IMR-90 (cell line): ENCODE measurements at places on chromosomes 11 and 22. TPM values are rescaled to one million over a fixed set of nuclear protein-coding genes. Genes with fewer than 3 reads are reported as not detected.

DNA sequence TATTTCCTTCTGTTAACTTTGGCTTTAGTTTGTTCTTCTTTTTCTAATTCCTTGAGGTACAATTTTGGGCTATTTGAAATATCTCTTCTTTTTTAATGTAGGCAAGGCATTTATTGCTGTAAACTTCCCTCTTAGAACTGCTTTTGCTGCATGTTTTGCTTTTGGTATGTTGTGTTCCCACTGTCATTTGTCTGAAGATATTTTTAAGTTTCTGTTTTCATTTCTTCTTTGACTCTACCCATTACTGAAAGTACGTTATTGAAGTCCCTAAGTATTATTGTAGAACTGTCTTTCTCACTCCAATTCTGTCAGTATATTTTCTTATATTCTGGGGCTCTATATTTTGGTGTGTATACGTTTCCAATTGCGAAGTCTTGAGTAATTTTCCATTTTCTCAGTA is 77.9 kb downstream of the KCNQ1OT1 start:
- no peak for DNase-seq
- no peaks in the 10 kb centered on the region; the same call in 1 of the 2 replicates for H3K27me3 ChIP-seq
- H3K36me3 ChIP-seq, result no peaks in the 10 kb centered on the region
- no peaks in the 10 kb centered on the region for H3K4me1 ChIP-seq
- no peak overlapping the region for H3K4me3 ChIP-seq

Gene KRTAP5-7
- polyA plus RNA-seq, result not detected in 2 replicates

GRCh38 chr22:25534724-25535123 is 29.8 kb upstream of the GRK3 start:
- DNase-seq, result no peak
- H3K27ac ChIP-seq, result no peak overlapping the region
- H3K27me3 ChIP-seq, result no peaks in the 10 kb centered on the region
- no peaks in the 10 kb centered on the region for H3K36me3 ChIP-seq
- no peaks in the 10 kb centered on the region for H3K4me1 ChIP-seq

GRCh38 chr11:6566704-6567370 is 36.6 kb downstream of the RRP8 start:
- H3K27me3 ChIP-seq, result no peaks in the 10 kb centered on the region
- no peak for DNase-seq
- H3K4me1 ChIP-seq, result peaks cover 5% of the 10 kb centered on the region; the same call in 1 of the 2 replicates
- no peak overlapping the region for H3K27ac ChIP-seq
- no peak overlapping the region for H3K4me3 ChIP-seq

Gene SCN3B
- 0.03 and 0.04 TPM in 2 replicates for polyA plus RNA-seq

- H3K4me1 ChIP-seq, result peaks cover 4% of the 10 kb centered on the region
- H3K27me3 ChIP-seq, result no peaks in the 10 kb centered on the region
- no peak overlapping the region for H3K4me3 ChIP-seq
- peak; percentile 90 for DNase-seq
- peaks cover 66% of the 10 kb centered on the region for H3K36me3 ChIP-seq
- peak overlapping the region; percentile 64; the same call in 1 of the 2 replicates for H3K27ac ChIP-seq
Measured at GRCh38 chr22:40363059-40363458, 7.3 kb upstream of the SGSM3 start.

Gene SLC37A2
- 1.1 and 1.5 TPM in 2 replicates for polyA plus RNA-seq

DNA sequence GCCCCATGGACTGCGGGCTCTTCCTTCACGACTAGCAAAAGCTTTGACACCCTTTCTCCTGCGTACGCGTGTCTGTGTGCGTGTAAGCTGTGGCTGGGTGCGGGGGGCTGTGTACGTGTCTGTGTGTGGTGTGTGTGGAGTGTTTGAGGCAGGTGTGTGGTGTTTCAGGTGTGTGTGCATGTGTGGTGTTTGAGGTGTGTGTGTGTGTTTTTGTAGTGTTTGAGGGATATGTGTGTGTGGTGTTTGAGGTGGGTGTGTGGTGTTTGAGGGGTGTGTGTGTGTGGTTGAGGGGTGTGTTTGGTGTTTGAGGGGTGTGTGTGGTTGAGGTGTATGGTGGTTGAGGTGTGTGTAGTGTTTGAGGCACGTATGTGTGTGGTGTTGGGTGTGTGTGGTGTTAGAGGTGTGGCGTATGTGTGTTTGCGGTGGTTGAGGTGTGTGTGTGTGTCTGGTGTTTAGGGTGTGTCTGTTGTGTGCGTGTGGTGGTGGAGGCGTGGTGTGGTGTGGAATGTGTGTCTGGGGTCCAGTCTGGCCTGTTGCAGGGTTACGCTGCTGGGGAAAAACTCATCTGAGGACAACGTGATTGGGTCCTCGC is 687 bp upstream of the ARSA start:
- peak overlapping the region; percentile 89 for H3K4me3 ChIP-seq
- peak overlapping the region; percentile 16 for H3K27ac ChIP-seq
- H3K4me1 ChIP-seq, result peaks cover 9% of the 10 kb centered on the region; the same call in 1 of the 2 replicates

Gene OR52A1
- not detected in 2 replicates for polyA plus RNA-seq

Gene CTSC
- 267 and 299 TPM in 2 replicates for polyA plus RNA-seq

Gene DLG2
- polyA plus RNA-seq, result 0.22 and 0.31 TPM in 2 replicates

DNA sequence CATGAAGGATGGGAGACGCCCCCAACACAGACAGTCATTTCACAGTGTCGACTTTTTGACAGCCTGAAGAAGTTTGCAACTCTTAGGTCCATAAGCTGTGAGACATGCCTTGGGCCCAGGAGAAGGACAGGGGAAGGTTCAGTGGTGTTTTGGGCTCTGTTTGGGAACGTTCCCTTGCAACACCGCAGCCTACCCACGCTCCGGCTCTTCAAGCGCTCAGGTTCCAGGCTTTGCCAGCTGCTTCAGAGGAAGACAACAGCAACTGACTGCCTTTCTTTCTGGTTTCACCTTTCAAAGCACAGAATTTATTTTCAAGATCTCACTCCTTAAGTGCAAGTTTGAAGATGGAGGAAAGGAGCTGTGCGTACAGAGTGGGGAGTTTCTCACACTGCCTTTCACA is 575.8 kb upstream of the B3GAT1 start:
- DNase-seq, result no peak
- H3K27me3 ChIP-seq, result no peaks in the 10 kb centered on the region
- H3K36me3 ChIP-seq, result no peaks in the 10 kb centered on the region
- H3K4me1 ChIP-seq, result no peaks in the 10 kb centered on the region
- no peak overlapping the region for H3K4me3 ChIP-seq
- no peak overlapping the region for H3K27ac ChIP-seq

- H3K27me3 ChIP-seq, result no peaks in the 10 kb centered on the region
- H3K36me3 ChIP-seq, result no peaks in the 10 kb centered on the region
- H3K27ac ChIP-seq, result no peak overlapping the region
- DNase-seq, result no peak
Measured at GRCh38 chr11:87275176-87275575, 237.4 kb downstream of the TMEM135 start.

GRCh38 chr11:11975201-11976092 is 33.0 kb downstream of the DKK3 start:
- peak overlapping the region; percentile 90 for H3K27ac ChIP-seq
- no peaks in the 10 kb centered on the region for H3K27me3 ChIP-seq
- H3K4me3 ChIP-seq, result no peak overlapping the region
- peaks cover 12% of the 10 kb centered on the region for H3K36me3 ChIP-seq
- no peak for DNase-seq
- H3K4me1 ChIP-seq, result peaks cover 62% of the 10 kb centered on the region

- H3K27ac ChIP-seq, result peak within 1 kb of the TSS; percentile 100
- peak; percentile 98 for DNase-seq
- H3K27me3 ChIP-seq, result no peaks in the 10 kb centered on the region
- peaks cover 2% of the 10 kb centered on the region; the same call in 1 of the 2 replicates for H3K36me3 ChIP-seq
- H3K4me1 ChIP-seq, result peaks cover 8% of the 10 kb centered on the region
- H3K4me3 ChIP-seq, result peak within 1 kb of the TSS; percentile 99
Measured at GRCh38 chr11:57761301-57762234, at the start of gene CTNND1. Gene CTNND1, plus strand, starts transcription at chr11:57761802. Its CDS starts 29,677 bp downstream, at chr11:57791479.

DNA sequence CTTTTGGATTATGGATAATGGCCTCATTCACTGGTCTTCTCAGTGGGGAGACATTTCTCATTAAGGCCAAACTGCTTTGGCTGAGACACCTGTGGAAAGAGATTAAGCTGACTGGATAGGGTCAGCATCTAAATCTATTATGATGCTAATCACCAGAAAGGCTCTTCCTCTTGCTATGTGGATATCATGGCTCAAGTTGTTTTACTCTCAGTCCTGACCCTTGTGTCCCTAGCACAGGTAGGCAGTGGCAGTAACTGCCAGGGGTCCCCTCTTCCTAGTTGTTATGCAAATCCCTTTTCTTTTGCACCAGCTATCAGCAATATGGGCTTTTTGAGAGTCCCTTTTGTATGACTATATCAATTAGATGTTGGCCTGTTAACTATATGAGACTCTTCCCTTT is 335.7 kb upstream of the PLET1 start:
- no peaks in the 10 kb centered on the region for H3K27me3 ChIP-seq
- H3K27ac ChIP-seq, result no peak overlapping the region
- H3K4me1 ChIP-seq, result no peaks in the 10 kb centered on the region
- H3K4me3 ChIP-seq, result no peak overlapping the region
- H3K36me3 ChIP-seq, result no peaks in the 10 kb centered on the region
- DNase-seq, result no peak

GRCh38 chr11:62409831-62410230 is 9.0 kb upstream of the SCGB1A1 start:
- no peak overlapping the region for H3K4me3 ChIP-seq
- H3K36me3 ChIP-seq, result no peaks in the 10 kb centered on the region
- H3K4me1 ChIP-seq, result no peaks in the 10 kb centered on the region
- no peaks in the 10 kb centered on the region for H3K27me3 ChIP-seq
- no peak for DNase-seq
- no peak overlapping the region for H3K27ac ChIP-seq

DNA sequence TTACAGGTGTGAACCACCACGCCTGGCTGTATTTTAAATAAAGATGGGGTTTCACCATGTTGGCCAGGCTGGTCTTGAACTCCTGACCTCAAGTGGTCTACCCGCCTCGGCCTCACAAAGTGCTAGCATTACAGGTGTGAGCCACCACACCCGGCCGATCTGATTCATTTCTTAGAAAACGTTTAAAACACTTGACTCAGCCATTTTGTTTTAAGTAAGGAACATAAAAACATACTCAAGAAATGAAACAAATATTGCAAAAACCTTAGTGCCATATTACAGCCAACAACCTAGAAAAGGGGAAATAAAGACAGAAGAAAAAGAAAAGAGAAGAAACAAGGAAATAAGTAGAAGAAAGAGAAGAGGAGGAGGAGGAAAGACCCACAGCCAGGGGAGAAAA is 17.4 kb downstream of the LRFN4 start:
- H3K36me3 ChIP-seq, result peaks cover 24% of the 10 kb centered on the region; the same call in 1 of the 2 replicates
- no peak overlapping the region for H3K4me3 ChIP-seq
- no peaks in the 10 kb centered on the region for H3K27me3 ChIP-seq
- H3K4me1 ChIP-seq, result peaks cover 14% of the 10 kb centered on the region
- DNase-seq, result no peak
- no peak overlapping the region for H3K27ac ChIP-seq

- DNase-seq, result no peak
- H3K36me3 ChIP-seq, result no peaks in the 10 kb centered on the region
- H3K27ac ChIP-seq, result no peak overlapping the region
Measured at GRCh38 chr11:18650353-18650752, 16.2 kb upstream of the SPTY2D1 start.

- DNase-seq, result no peak
- no peak overlapping the region for H3K27ac ChIP-seq
- H3K27me3 ChIP-seq, result no peaks in the 10 kb centered on the region
- H3K4me1 ChIP-seq, result peaks cover 8% of the 10 kb centered on the region
- no peaks in the 10 kb centered on the region for H3K36me3 ChIP-seq
Measured at GRCh38 chr11:20474176-20474881, 86.8 kb downstream of the PRMT3 start.

Gene TUBA8
- polyA plus RNA-seq, result 2.2 and 2.8 TPM in 2 replicates

DNA sequence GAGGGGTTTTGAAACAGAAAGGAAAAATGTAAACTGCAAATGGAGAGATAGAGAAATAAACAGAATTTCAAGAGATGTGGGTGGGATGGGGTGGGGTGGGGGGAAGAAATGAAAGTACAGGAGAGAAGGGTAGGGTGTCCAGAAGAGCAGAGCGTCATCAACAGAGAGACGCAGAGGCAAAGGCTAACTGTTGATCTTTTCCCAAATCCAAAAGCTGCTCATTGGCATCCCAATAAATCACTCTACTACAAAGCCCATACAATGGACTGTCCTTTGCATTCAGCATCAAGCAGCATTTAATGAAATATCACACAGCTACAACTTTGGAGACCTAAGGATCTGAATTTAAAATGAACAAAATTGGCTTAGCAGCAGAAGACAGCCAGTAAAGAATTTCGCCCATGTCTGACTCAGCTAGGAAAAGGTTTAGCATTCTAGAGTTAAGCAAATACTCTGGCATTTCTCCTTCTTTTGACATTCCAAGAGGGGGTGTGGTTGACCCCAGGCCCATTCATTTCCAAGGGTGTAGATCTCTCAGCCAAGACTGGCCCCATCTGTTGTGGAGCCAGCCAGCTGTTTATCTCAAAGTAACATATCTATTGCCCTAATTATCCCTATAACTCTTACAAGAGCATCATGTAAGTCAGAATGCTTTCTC is 1.5 kb downstream of the RAB30 start:
- peak overlapping the region; percentile 68; the same call in 1 of the 2 replicates for H3K27ac ChIP-seq
- H3K27me3 ChIP-seq, result no peaks in the 10 kb centered on the region
- DNase-seq, result peak; percentile 60
- H3K4me3 ChIP-seq, result peak overlapping the region; percentile 48
- peaks cover 4% of the 10 kb centered on the region for H3K36me3 ChIP-seq

DNA sequence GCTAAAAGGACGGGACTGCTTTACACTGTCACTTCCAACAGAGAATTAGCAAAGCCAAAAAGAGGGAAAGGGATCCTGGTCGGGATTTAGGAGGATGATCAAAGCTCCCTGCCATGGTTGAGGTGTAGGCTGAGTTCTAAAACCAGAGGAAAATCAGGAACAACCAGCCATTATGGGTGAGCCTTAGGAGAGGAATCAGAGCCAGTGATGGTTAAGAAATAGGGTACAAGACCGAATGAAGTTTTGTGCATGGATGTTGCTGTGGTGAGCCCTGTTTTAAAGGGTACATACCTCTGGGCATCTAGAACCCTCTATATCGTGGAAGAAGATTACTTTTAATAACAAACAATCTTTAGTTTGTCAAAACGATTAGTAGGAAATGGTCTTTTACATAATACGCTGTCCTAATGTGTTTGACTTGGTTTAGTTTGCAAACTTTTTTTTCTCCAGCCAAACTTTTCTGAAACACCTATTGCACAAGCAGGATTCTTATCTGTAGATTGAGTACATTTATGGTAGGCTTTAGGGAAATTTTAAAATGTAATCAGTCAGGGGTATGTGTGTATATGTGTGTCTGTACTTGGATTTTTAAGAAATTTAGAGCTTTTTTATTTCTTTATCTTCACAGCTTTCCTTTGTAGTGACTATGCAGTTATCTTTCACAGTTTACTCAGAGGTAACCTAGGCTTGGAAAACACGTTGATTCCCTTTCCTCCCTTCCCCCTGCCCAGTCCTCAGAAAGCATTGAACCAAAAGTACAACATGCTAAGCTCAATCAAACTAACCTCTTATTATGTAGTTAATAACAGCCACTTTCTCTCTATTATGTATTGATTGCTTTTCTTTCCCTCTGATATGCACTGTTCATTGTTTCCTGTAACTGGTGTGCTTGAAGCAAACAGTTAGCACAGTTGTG is 26.8 kb downstream of the TRIM44 start:
- DNase-seq, result no peak
- H3K4me3 ChIP-seq, result no peak overlapping the region
- no peaks in the 10 kb centered on the region for H3K4me1 ChIP-seq
- no peaks in the 10 kb centered on the region for H3K27me3 ChIP-seq

GRCh38 chr11:18540207-18541009 is 13.7 kb upstream of the TSG101 start:
- H3K27ac ChIP-seq, result no peak overlapping the region
- DNase-seq, result peak; percentile 25
- H3K4me1 ChIP-seq, result no peaks in the 10 kb centered on the region
- H3K36me3 ChIP-seq, result peaks cover 13% of the 10 kb centered on the region

Gene LMO1
- polyA plus RNA-seq, result not detected in 2 replicates

Gene PGR
- polyA plus RNA-seq, result not detected in 2 replicates
